ENCODE measurements at places on chromosomes 5 and 9.

DNA sequence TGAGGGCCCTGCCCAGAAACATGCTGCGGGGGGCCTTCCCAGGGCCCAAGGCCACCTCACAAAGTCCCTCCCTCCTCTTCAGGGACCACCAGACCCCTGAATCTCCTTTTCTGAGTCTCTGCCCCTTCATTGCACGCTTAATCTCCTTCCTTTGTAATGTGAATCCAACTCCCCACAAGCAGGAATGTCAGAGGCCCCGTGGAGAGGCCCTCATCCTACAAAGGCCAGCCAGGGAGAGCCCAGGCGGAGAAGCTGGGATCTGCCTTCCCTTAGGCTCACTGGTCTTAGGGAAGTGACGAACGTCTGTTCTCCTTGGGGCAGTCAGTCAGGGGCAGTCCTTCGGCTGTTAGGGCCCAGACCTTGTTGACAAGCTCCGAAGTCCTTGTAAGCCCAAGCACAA is 2.3 kb downstream of the SMIM33 start:
- H3K4me1 ChIP-seq: no peaks in the 10 kb centered on the region
- no peaks in the 10 kb centered on the region for H3K27me3 ChIP-seq
- DNase-seq: no peak
- H3K4me3 ChIP-seq: no peak overlapping the region
- H3K36me3 ChIP-seq: no peaks in the 10 kb centered on the region

- DNase-seq: no peak
- no peaks in the 10 kb centered on the region for H3K36me3 ChIP-seq
- H3K4me3 ChIP-seq: no peak overlapping the region
- H3K4me1 ChIP-seq: no peaks in the 10 kb centered on the region
- H3K27me3 ChIP-seq: no peaks in the 10 kb centered on the region
- H3K27ac ChIP-seq: no peak overlapping the region
These were observed 8.5 kb downstream of the GIN1 start for GRCh38 chr5:103111468-103111867.

GRCh38 chr9:23606107-23606506 is 219.9 kb downstream of the ELAVL2 start:
- H3K4me3 ChIP-seq: no peak overlapping the region
- H3K36me3 ChIP-seq: no peaks in the 10 kb centered on the region

- H3K36me3 ChIP-seq: no peaks in the 10 kb centered on the region
- no peaks in the 10 kb centered on the region for H3K27me3 ChIP-seq
- no peaks in the 10 kb centered on the region for H3K4me1 ChIP-seq
- DNase-seq: no peak
- H3K27ac ChIP-seq: no peak overlapping the region
- no peak overlapping the region for H3K4me3 ChIP-seq
These were observed 30.1 kb upstream of the ZNF782 start for GRCh38 chr9:96884443-96884842.

DNA sequence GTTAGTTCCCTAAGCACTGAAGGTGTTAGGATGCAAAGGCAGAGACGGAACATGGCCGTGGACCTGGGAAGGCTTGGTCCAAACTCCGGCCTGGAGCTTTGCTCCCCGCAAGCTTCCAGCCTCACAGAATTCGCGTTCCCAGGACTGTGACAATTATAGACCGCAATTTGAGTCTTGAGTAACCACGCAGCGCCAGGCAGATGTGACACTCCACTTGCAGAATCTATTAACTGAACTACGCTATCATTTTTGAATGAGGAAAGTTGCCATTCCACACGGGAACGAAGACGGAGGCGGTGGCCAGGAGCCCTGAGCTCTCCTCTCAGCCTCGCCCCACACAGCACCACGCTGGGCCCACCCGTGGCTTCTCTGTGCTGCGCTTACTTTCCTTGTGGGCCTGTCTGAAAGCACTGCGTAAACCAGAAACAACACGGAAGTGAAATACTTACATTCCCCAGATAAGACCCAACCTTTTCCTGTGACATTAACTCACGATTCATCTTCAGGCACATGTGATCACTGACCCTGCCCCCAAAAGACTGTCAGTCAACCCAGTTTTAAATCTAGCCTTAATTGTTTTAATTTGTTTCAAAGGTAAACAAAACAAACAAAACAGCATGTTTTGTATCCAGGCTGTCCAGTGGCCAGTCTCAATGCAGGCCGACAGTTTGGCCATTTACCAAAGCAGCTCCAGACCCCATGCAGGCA is 16.1 kb upstream of the COL5A1 start:
- H3K36me3 ChIP-seq: no peaks in the 10 kb centered on the region
- no peaks in the 10 kb centered on the region for H3K27me3 ChIP-seq
- no peaks in the 10 kb centered on the region for H3K4me1 ChIP-seq
- no peak overlapping the region for H3K4me3 ChIP-seq
- H3K27ac ChIP-seq: no peak overlapping the region

- no peak for DNase-seq
- H3K27me3 ChIP-seq: no peaks in the 10 kb centered on the region
- H3K27ac ChIP-seq: no peak overlapping the region
These were observed 362.8 kb upstream of the ADAMTSL1 start for GRCh38 chr9:18111146-18111545.

- H3K27ac ChIP-seq: no peak overlapping the region
- peaks cover 4% of the 10 kb centered on the region for H3K27me3 ChIP-seq
- H3K36me3 ChIP-seq: no peaks in the 10 kb centered on the region
- H3K4me1 ChIP-seq: peaks cover 48% of the 10 kb centered on the region
- H3K4me3 ChIP-seq: no peak overlapping the region
These were observed 3.1 kb downstream of the CXXC5 start for GRCh38 chr5:139651043-139651834.

DNA sequence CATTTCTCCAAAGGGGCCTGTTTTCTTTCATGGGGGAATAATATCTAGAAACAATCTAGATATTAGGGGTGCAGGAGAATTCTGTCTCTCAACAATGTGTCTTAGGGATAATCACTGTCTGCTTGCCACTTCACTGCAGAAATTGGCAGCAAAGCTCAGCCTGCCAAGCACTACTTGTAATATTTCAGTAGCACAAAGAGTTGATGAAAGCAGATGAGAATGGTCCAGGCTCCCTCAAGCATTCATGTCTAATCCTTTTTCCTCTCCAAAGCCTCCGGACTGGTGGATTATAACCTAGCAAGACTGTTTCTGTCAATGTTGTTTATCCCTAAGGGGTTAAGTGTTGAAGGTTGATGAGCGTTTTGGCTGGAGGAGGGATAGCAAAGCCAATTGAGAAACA is 13.3 kb upstream of the MPDZ start:
- H3K27me3 ChIP-seq: no peaks in the 10 kb centered on the region
- H3K27ac ChIP-seq: no peak overlapping the region
- H3K36me3 ChIP-seq: no peaks in the 10 kb centered on the region
- no peak overlapping the region for H3K4me3 ChIP-seq

- no peak overlapping the region for H3K4me3 ChIP-seq
- H3K36me3 ChIP-seq: no peaks in the 10 kb centered on the region
- H3K27ac ChIP-seq: no peak overlapping the region
- peaks cover 3% of the 10 kb centered on the region for H3K4me1 ChIP-seq
These were observed 7.3 kb upstream of the SPARC start for GRCh38 chr5:151694035-151694485.

DNA sequence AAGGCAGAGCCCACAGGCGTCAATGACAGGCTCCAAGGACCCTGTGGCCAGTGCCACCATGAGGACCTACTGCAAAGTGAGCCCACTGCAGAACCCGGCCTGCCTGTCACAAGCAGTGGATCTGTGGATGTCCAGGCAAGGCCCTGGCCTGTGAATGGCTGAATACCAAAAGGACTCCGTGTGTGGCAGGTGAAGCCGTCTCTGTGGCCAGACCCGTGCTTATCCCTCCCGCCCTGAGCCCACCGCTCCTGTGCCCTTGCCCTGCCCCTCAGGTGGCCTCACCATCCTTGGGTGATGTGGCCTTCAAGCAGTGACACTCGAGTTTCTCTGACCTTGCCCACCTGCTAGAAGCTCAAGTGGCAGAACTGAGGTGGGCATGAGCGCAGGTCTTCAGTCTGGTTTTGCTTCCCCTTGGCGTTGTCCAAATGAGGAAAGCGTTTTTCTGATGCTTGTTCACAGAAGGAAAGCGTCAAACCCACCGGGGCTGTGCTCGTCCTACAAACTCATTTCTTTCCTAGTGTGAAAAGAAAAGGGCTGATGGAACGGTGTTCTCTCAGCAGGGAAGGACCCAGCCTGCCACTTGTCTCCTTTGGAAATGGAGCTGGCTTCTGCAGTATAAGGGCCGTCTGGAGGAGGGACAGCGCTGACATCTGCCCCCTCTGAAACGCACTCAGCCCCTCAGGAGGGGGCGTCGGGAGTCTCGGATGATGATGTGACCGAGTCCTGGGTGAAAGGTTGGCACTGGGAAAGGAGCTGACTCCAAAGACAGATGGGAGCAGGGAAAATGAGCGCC is 377.7 kb upstream of the IRX4 start:
- no peak for DNase-seq
- H3K27ac ChIP-seq: no peak overlapping the region
- H3K27me3 ChIP-seq: no peaks in the 10 kb centered on the region
- no peaks in the 10 kb centered on the region for H3K4me1 ChIP-seq
- no peak overlapping the region for H3K4me3 ChIP-seq
- no peaks in the 10 kb centered on the region for H3K36me3 ChIP-seq

GRCh38 chr9:134435550-134436378 is 109.5 kb downstream of the RXRA start:
- no peak overlapping the region for H3K4me3 ChIP-seq
- H3K27ac ChIP-seq: no peak overlapping the region
- H3K27me3 ChIP-seq: no peaks in the 10 kb centered on the region
- H3K36me3 ChIP-seq: no peaks in the 10 kb centered on the region

DNA sequence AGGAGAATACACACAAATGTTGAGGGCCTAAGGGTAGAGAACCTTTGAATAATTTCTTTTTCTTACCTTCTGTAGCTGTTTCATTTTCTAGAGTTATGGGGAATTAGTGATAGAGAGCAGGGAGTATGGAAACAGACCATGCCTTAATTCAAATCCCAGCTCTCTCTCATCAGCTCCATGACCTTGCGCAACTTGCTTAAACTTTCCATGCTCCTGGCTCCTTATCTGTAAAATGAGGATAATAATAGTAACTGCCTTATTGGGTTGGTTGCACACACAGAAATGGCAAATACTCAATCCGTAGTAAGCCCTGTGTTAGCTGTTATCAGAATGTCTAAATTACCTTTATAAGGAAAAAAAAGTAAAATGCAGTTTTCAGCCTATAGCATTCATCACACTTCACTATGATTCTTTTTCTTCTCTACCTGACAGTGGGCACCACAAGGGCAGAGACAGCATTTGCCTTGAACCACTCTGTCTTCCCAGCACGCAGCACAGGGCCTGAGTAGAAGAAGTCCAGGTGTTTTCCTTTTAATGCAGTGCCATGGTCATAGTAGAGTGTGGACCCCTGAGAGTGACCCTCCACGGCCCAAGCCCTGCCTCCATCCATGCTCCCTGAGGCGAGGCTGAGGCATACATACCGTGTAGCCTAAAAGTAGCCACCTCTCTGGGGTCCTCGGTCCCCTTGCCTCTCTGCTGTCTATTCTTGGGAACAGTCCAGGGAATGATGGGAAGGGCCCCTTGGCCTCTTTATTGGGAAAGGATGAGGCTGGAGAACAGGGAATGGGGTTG is 17.4 kb downstream of the C5orf15 start:
- no peaks in the 10 kb centered on the region for H3K4me1 ChIP-seq
- peaks cover 5% of the 10 kb centered on the region for H3K36me3 ChIP-seq
- DNase-seq: no peak

DNA sequence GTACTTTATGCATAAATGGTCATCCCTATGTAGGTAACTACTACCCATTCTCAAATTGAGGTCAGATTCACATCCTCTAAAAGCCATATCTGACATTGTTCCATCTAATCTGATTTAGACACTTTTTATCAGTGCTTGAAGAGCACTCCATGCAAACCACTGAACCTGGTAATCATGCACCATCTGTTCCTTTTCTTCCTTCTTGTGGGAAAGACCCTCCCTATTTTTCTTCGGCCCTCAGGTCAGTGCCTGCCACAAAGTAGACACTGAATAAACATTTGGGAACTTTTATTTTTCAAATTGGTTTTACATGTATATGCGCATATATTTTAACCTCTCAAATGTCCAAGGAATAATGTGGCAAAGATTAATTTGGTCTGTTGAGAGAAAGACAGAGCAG is 26.0 kb upstream of the PDE4D start:
- H3K27me3 ChIP-seq: no peaks in the 10 kb centered on the region
- no peak overlapping the region for H3K27ac ChIP-seq
- no peak overlapping the region for H3K4me3 ChIP-seq
- no peak for DNase-seq
- H3K36me3 ChIP-seq: no peaks in the 10 kb centered on the region
- H3K4me1 ChIP-seq: no peaks in the 10 kb centered on the region

- no peak for DNase-seq
- H3K27me3 ChIP-seq: no peaks in the 10 kb centered on the region
- no peak overlapping the region for H3K27ac ChIP-seq
- no peaks in the 10 kb centered on the region for H3K36me3 ChIP-seq
- no peak overlapping the region for H3K4me3 ChIP-seq
- no peaks in the 10 kb centered on the region for H3K4me1 ChIP-seq
These were observed 113.7 kb downstream of the TRIO start for GRCh38 chr5:14256756-14257393.

DNA sequence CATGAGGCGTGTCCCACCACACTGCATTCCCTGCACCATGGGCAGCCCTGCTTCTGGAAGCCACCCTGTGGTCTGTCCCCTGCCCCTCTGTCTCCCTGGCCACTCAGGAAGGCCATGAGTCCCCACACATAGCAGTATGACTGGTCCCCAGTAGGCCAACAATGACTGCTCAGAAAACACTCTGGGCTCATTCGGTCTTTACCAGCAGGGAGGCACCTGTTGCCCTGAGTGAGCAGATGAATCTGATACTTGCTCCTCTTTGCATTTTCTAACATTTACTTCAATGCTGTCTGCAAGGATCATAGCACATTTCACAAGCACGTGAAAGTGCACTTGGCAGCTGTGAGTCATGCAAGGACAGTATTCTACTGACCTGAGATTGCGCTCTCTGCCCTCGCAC is 365.4 kb upstream of the IRX1 start:
- no peak for DNase-seq
- H3K27me3 ChIP-seq: no peaks in the 10 kb centered on the region
- no peak overlapping the region for H3K4me3 ChIP-seq
- H3K4me1 ChIP-seq: no peaks in the 10 kb centered on the region

GRCh38 chr9:126295936-126296600 is 30.6 kb upstream of the MVB12B start:
- no peak overlapping the region for H3K27ac ChIP-seq
- H3K4me3 ChIP-seq: no peak overlapping the region
- no peaks in the 10 kb centered on the region for H3K27me3 ChIP-seq
- no peak for DNase-seq
- no peaks in the 10 kb centered on the region for H3K36me3 ChIP-seq
